ENCODE measurements at places on chromosomes 6 and 20.

DNA sequence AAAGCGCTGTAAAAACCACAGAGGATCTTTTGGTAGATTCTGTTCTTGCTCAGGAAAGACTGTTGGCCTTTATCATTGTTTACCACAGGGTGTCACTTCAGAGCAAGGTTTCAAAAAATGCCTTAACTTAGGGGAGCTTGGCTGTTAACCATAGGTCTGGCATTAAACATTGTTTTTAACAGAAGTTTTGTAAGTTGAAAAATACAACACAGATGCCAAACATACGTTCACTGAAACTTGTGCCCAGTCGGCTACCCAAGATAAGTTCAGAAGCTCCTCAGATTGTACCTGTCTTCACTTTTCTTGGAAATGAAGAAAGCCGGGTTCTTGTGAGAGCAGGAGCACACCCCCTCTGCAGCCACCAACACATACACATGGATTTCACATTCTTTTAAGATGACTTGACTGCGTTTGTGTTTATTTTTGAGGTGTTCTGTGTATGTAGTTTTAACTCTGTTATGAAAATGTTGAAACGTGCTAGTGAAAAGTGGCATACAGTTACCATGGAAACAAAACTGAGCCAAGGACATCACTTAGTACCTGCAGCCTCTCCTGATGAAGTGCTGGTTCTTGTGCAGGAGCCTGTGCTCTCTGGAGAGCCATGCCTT is 64.9 kb downstream of the SYCP2L start:
- peak; percentile 68 for DNase-seq

GRCh38 chr6:52076791-52077179 is 10.6 kb downstream of the PKHD1 start:
- DNase-seq, result no peak

DNA sequence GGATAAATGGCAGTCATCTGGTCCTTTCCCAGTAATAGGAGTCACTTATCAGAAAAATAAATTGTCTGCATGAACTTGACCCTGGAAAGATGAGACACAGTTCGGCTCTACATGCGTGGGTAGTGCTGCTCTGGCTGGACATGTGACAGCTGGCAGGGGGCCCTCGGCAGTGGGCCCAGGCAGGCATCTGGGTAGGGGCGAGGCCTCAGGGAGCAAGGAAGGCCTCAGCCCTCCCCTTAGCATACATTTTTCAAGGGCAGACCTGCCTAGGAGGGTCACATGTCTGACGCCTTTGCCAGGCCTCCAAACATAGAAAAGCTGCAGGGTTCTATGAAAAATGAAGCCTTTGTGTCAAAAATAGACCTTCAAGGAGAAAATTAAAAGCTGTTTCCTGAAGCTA is 12.8 kb upstream of the ILRUN start:
- DNase-seq, result peak; percentile 64

- DNase-seq, result no peak
These were observed 4.3 kb downstream of the ARFRP1 start for GRCh38 chr20:63703471-63703975.

DNA sequence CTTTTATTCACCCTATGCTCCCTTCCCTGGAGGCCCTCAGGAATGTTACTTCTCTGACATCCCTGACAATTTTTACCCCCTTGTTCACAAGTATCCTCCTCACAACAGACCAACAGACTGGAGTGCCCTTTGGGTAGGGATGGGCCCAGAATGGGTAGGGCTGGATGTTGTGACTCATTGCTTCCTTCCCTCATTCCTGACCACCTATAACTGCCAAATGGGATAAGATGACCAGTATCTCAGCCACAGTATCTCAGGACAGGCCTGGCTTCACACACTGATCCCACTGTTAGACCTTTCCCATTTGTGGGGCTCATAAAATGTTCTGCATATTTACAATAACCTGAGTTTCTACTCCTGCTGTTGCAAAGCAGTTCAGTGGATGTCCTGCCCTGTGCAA is 223.0 kb upstream of the LRFN2 start:
- peak; percentile 6 for DNase-seq

- no peak for DNase-seq
These were observed 54.4 kb downstream of the PRND start for GRCh38 chr20:4776079-4776630.

GRCh38 chr20:13625304-13625979 is 13.3 kb downstream of the TASP1 start:
- DNase-seq, result no peak

- DNase-seq, result peak; percentile 73
These were observed 446.7 kb downstream of the BCKDHB start for GRCh38 chr6:80553071-80553740.

DNA sequence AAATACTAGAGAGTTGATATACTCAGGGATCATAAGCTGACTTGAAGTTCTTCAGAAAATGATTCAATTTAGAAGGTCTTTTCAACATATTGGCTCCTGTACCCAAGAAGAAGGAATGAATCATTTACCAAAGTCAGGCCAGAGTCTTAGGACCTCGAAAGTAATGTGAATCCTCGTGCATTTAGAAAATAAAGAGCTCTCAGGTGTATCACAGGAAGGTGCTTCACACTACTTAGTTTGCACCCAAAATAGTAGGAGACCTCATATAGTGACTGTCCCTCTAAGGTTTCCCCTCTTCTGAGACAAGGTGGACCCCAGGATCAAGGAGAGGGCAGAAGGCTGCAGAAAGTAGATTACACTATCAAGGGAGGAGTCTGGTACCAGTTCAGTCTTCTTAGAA is 71.8 kb downstream of the F13A1 start:
- no peak for DNase-seq

- DNase-seq, result peak; percentile 87
These were observed 211.3 kb upstream of the RUNX2 start for GRCh38 chr6:45116714-45117410.

DNA sequence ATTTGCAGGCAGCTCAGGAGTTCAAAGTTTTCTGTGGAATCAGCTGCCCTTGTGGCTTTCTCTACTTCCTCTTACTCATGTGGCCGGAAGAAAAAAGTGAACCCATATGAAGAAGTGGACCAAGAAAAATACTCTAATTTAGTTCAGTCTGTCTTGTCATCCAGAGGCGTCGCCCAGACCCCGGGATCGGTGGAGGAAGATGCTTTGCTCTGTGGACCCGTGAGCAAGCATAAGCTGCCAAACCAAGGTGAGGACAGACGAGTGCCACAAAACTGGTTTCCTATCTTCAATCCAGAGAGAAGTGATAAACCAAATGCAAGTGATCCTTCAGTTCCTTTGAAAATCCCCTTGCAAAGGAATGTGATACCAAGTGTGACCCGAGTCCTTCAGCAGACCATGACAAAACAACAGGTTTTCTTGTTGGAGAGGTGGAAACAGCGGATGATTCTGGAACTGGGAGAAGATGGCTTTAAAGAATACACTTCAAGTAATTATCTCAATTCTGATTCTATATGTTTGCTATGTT is 1.1 kb downstream of the MGME1 start:
- no peak for DNase-seq

GRCh38 chr6:37441651-37442050 is 8.6 kb downstream of the CMTR1 start:
- DNase-seq, result no peak

GRCh38 chr6:24126586-24127192 is 674 bp downstream of the NRSN1 start:
- peak; percentile 38 for DNase-seq

All from astrocyte (in vitro differentiated cells and primary cell).